Thoracic aorta (tissue), 2 donors: ENCODE measurements at places on chromosomes 12 and 14.

DNA sequence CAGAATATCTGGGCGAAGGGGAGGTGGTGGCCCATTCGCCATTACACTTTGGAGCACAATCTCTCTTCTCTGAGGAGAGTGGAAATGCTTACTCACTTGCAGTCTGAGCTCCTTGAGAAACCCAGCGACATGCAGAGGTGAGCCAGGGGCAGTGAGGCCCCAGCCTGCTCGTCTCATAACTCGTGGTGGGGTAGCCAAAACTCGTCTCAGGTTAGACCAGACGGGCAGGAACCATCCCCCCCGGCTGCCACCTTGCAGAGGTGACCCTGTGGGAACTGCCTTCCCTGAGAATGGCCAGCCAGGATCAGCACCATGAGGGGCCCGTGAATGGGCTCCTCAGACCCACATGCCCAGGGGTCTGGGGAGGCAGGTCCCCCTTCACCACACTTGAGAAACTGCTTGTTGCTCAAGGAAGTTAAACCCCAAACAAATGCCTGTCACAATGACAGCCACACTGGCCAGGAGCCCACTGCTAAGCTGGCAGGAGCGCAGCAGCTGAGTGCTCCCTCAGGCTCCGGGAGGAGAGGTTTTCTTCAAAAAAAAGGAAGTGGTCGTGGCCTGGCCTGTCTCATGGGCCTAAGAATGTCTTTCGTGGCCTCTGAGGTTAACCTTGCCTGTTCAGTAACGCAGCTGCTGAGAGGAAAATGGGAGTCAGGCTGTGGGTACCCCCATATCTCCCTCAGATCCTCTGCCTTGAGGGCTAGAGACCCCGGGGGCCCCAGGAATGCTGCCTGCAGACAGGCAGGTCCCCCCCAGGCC, 9.2 kb upstream of the ALDH2 start:
- no peak for DNase-seq

GRCh38 chr12:115749071-115749841, 528.2 kb downstream of the MED13L start:
- no peak for DNase-seq

DNA sequence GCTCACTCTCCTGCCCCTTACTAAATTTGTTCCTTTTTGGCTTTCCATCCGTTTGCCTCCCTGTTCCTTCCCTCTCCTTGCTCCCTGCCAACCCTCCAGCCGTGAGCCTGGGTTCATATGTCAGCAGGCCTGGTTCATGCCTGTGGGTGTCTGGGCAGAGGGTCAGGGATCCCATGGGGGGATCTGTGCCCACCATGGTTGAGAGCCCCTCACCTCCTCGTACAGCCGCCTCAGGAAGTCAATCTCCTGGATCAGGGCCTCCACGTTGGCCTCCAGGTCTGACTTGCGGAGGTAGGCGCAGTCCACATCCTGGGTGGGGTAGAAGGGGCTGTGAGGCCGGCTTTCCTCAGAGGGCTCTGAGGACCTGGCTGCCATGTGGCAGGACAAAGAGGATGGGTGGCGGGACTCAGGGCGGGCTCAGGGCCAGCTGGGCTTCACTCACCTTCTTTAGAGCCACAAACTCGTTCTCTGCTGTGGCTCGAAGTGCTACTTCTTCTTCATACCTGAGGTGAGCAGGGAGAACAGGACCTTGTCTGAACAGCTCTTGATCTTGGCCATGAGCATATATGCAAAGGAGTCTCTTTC, 3.6 kb downstream of the KRT83 start:
- DNase-seq, result no peak

DNA sequence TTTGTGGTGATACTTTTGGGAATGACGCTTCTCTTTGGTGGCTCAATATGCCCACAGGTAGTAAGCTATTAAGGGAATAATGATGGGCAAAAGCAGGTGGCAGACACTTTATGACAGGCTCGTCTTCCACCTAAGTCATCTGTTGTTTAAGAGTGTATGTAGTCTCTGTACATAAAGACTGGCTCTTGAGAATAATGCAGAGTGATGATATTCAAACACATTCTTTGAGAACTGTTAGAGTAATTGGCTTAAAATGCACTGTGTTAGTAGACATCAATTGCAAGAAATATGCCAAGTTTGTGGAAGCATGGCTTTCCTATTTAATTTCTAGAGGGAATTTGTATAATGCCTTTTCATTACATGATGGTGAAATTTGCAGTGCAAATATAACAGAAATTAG, 694.8 kb upstream of the MIS18BP1 start:
- no peak for DNase-seq

- DNase-seq, result no peak
These were observed 158.8 kb downstream of the TMEM132C start for GRCh38 chr12:128425666-128426331.

DNA sequence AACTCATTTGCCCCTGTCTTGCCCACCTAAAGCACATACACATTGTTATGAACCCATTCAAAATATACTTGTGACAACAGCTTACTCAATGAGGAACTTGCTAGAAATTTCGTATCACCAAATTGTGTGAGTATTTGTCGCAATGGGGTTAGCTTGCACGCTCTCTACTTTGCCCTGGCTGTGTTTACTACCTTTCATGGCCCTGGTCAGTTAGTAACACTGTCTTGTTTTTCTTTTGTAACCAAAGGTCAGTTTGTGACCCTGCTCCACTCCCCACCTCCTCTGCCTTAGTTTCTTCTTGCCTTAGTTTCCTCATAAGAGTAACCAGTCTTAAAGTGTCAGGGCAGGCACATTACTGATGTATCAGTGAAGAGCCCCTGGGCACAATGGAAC, 205.8 kb upstream of the EEA1 start:
- DNase-seq, result no peak

- no peak for DNase-seq
These were observed 4.4 kb downstream of the CACNA1C start for GRCh38 chr12:2057041-2057794.

DNA sequence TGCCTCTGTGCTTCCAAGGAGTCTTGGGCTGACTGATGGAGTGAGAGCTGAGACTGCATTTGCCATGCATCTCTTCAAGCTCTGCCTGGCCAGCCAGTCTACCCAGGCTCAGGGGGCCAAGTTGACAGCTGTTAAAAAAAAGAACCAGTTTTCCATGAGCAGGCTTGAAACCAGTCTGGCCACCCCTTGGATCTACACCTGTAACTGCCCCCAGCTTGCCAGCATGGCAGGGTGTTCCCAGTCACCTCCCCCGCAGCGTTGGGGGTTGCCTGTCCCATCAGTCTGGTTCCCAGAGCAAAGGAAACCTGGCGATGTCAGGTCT, 202.7 kb downstream of the ZFP36L1 start:
- no peak for DNase-seq

GRCh38 chr14:75279153-75279762, 630 bp downstream of the FOS start:
- DNase-seq, result no peak

DNA sequence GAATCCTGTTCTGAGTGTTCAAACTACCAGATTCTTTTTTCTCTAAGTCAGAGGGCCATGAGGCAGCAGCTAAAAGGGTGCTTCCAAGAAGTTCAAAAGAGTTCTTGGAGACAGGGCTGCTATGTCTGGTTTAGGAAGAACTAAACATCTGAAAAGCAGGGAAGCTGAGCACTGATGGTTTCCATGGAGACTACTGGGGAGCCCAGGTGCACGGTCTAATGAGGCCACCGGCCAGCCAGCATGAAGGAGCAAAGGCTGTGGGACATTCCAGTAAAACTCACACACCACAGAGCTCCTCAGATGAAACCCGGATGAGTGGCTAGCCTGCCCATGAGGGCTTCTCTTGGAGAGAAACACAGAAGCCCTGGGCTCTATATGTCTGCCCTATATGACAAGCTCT, 97.3 kb downstream of the KCNK10 start:
- no peak for DNase-seq

DNA sequence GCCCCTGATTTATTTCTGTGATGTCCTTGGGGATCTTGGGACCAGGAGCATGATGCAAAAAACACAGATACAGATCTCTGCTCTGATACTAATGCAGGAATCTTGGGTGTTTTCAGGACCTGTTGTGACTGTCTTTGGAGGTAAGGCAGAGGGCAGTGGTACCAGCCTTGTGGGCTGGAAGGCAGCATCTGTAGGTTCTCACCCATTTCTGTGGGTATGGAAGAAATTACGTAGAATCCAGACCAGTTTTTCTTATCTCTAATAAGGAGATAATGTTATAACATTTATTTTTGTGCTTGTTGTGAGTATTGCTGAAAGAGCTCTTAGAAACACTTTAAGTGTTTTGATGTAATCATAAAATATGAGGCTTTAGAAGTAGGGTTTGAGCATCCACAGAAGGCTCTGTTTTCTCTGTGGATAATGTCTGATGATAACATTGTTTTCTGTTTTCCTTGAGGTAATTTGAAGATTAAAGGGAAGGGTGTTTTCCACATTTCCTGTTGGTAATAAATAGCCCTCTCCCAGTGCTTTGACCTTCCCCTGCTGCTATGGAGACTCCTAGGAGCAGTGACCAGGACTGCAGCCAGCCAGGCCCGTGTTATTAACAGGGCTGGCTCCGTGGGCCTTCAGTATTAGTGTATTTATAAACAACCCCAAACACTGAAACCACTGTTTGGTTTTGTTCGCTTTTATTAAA, 9.4 kb upstream of the DCP1B start:
- DNase-seq, result no peak

DNA sequence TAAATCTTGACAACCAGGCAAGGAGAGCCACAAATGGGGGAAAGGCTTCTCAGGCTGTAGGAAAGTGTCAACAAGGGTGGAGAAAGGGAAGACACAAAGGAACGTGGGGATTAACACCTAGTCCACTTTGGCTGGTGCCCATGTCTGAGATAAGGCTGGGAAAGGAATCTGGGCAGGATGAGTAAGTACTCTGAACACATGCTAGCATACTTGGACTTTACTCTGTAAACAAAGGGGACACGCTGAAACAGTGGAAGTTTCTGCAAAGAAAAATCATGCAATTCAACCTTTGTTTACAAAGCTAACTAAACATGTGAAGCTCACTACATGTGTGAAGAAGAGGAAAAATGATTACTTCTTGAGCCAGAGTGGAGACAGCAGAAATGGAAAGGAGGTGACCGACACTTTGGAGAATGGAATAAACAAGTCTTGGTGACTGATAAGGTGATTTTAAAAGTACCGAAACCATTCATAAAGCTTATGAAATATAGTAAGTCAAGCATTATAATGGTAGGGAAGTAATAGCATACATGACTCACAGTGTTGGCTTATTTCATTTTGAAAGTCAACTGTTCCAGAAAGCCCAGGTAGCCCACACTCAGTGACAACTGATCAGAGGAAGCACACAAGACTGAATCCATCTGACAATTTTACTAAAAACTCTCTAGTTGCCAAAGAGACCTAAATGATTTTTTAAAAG, 13.2 kb downstream of the CPNE8 start:
- no peak for DNase-seq

- no peak for DNase-seq
These were observed 337.9 kb downstream of the AACS start for GRCh38 chr12:125402874-125403789.

- DNase-seq, result no peak
These were observed 49.9 kb downstream of the SCARB1 start for GRCh38 chr12:124813782-124814181.

GRCh38 chr12:42145552-42146215, 1.0 kb upstream of the GXYLT1 start:
- DNase-seq, result no peak

GRCh38 chr14:50676814-50677516, 8.9 kb upstream of the SAV1 start:
- no peak for DNase-seq
